CD14-positive monocyte (primary cell): ENCODE measurements at places on chromosomes 7 and 10.

GRCh38 chr10:86753051-86753450 is 3.4 kb upstream of the BMPR1A start:
- no peak for DNase-seq

DNA sequence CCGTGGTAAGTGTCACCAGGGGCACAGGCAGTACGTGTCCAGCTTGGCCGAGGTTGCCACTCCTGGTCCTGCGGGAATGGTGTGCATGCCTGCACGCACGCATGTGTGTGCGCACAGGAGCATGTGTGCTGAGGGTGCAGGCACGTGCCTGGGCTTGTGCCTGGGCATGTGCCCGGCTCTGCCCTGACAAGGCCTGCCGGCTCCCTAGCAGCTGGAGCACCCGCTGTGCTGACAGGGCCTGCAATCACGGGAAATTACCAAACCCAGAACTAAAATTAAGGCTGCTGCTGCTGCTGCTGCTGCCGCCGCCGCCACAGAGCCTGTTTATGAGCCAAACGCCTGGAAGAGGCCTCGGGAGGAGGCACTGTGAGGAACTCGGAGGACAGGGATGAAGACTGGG is 28.7 kb downstream of the GHRHR start:
- DNase-seq: no peak

- DNase-seq: peak; percentile 92
Measured at GRCh38 chr10:113300617-113301016, 252.2 kb upstream of the HABP2 start.

GRCh38 chr7:85068799-85069198 is 118.1 kb downstream of the SEMA3D start:
- no peak for DNase-seq

DNA sequence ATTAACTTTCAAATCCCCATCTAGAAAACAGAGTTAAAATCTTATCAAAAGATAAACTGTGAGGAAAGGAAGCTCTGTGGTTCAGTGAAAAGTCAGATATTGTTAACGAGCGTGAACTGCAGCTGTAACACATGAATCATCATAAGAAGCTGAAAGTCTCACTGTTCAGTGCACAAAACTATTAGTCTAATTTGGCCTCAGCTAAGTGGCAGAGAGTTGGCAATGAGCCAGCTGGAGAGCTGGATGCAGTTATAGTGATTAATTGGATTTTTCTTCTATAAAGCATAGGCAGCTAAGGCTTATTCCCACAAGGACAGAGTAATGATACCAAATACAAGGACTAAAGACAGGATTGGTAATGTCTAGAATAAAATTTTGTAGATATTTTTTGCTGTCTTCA is 101.1 kb upstream of the ABCB5 start:
- DNase-seq: peak; percentile 10

DNA sequence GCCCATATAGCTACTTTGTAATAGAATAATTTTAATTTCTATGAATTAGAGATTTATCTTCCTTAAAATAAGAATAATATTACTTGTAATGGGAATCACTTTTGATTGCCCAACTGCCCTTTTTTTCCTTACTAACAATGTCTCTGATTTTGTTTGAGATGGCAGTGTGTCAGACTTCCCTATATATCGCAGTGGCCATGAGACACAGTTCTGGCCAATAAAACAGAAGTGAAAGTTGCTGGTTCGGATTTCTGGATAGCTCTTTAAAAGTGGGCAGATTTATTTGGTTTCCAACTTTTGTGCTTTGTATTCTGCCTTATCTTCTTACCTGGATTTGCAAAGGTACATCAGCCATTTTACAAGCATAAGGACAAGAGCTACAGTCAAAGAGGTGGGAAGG is 170.2 kb downstream of the PPP1R17 start:
- DNase-seq: peak; percentile 70
